ENCODE measurements at places on chromosomes 7 and 10. TPM values are rescaled to one million over a fixed set of nuclear protein-coding genes. Genes with fewer than 3 reads are reported as not detected.

The CNNM1 gene
- 0.09 TPM for total RNA-seq

The GALNT17 gene
- total RNA-seq: not detected

DNA sequence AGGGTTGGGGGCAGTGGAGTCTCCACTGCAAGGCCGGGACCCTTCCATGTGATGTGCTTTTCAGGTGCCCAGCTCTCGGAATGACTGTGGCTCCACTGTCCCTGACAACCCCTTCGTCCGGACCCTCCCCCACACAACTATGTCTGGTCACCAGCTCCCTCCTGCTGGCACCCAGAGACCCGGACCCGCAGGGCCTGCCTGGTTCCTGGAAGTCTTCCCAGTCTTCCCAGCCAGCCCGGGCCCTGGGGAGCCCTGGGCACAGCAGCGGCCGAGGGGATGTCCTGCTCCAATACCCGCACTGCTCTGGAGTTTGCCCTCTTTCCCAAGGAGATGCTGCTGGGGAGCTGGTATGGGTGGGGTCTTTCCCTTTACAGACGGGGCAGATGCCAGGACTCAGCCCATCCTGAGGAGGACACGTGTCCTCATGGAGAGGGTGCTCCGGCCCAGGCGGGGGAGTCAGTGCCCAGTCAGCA, 5.5 kb downstream of the ATP6V0E2 start:
- no peak for DNase-seq

- no peak for DNase-seq
These were observed 46.4 kb upstream of the RPA3 start for GRCh38 chr7:7764520-7765396.

DNA sequence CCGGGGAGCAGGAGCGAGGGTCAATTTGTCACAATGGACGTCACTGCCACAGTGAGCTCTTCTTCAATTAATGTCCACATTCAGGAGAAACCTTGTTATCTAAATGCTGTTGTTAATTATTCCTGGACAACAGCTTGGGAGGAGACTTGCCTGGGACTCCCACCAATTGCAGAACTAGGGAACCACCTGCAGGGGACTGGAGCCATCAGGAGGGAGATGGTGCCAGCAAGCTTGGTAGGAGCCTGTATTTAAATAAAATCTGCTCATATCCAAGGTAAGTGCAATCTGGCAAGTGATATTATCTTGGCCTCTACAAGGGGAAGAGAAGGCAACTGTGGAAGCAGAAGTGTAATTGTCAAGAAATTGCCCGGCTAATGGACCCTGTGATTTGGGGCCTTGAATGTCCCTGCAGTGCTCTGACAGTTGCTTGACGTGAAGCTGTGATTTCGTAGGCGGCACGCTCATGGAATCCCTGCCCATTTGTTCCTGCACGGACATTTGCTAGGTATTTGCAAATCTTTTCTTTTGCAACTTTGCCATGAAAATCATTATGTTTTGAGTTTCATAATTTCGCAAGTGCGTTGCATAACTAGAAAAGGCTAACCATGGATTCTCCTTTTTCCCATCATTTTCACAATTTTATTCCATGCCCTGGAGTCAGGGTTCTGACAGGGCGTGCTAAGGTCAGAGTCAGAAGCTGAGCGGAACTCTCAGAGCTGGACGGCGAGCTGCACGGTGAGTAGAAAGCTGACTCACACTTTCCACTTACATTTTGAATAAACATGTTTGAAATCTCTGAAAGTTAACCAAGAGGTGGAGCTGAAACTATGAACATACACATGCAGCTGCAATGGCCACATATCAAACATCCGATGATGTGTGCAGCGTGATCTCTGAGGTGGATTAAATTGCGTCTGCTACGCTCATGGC, 84.9 kb upstream of the TCERG1L start:
- no peak for DNase-seq

Data from fibroblast of the aortic adventitia (primary cell).